ENCODE measurements at places on chromosomes 5 and 9.

GRCh38 chr9:134068744-134069479 is 1.1 kb upstream of the BRD3 start:
- peak overlapping the region; percentile 78 for H3K4me3 ChIP-seq
- DNase-seq = no peak
- H3K36me3 ChIP-seq = no peaks in the 10 kb centered on the region
- H3K4me1 ChIP-seq = peaks cover 21% of the 10 kb centered on the region

DNA sequence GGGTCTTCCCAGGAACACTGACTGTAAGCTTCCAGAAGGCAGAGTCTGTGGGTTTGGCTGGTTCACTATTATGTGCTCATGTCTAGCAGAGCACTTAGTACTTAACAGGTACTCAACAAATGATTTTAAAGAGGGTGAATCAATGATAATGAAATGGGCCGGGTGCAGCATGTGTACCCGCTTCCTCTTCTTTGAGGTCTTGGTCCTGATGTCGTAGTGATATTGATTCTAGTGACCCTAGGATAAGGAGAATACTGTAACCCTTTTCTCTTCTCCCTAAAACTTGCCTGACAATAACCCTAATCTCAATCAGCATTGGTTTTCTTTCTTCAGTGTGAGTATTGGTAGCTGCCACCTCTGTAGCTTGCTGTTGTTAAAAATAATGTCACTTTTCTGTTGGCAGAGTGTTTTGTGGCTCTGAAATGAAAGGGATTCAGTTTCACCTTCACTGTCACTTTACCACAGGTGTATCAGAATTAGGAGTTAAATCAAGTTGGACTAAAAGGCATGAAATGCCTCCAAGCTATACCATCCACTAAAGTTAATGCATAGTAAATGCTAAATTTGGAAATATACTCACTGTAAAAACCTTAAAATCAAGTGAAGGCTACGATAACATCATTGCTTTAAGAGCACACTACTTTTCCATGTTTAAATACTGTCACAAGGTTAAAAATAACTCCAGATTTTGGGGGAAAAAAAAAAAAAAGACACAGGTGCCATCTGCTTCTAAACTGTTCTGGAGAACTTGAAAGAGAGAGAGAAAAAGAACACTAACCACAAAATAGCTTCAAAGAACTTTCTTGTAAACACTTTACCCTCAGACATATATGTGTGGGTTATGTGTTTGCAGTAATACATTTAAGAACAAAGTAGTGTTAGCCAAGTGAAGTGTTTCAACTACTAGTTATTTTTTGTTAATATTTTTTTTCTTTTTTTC is 6.0 kb downstream of the CAMK4 start:
- DNase-seq = no peak
- no peaks in the 10 kb centered on the region for H3K27me3 ChIP-seq
- H3K27ac ChIP-seq = peak overlapping the region; percentile 96
- H3K36me3 ChIP-seq = peaks cover 41% of the 10 kb centered on the region
- H3K4me3 ChIP-seq = peak overlapping the region; percentile 78

DNA sequence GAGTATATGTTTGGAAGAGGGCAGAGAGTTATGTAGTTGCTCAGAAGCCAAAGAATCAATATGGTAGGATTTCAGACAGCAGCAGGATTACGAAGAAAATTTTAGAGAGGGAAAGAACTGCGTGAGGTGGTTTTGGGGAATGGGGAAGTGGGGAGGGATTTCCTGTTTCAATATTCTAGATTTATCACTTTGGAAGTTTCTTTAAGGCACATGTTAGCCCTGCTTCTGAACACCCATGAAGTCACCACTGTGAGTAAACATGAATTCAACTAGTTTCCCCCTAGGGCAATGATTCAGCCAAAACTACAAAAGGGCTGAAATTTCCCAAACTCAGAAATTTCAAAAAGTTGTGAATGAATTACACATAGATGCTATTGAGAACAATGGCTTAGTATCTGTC is 132.2 kb downstream of the EBF1 start:
- H3K4me1 ChIP-seq = no peaks in the 10 kb centered on the region
- no peaks in the 10 kb centered on the region for H3K36me3 ChIP-seq
- no peak overlapping the region for H3K27ac ChIP-seq
- no peak for DNase-seq
- H3K27me3 ChIP-seq = peaks cover 12% of the 10 kb centered on the region

- no peaks in the 10 kb centered on the region for H3K4me1 ChIP-seq
- no peaks in the 10 kb centered on the region for H3K36me3 ChIP-seq
- no peak overlapping the region for H3K27ac ChIP-seq
- H3K27me3 ChIP-seq = no peaks in the 10 kb centered on the region
These were observed 237.9 kb downstream of the ISL1 start for GRCh38 chr5:51621156-51621555.

DNA sequence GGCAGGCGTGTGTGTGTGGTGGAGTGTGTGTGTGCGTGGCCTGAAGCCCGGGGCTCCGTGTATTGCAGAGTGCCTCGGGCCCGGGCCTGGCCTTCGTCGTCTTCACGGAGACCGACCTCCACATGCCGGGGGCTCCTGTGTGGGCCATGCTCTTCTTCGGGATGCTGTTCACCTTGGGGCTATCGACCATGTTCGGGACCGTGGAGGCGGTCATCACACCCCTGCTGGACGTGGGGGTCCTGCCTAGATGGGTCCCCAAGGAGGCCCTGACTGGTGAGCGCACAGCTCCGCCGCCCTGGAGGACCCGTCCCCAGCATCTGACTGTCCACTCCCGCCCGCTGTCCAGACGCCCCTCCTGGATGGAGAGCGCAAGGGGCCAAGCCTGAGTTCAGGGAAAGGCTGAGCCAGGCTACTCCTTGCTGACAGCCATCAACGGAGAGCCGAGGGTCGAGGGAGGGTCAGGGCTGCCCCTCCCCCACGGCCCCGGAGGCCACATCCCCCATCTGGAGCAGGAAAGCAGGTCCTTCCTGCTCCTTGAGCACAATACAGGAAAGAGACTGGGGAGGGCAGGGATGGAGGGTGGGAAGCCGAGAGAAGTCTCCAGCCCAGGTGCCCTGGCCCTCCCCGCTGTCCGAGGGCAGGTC is 18.4 kb downstream of the SLC6A18 start:
- H3K36me3 ChIP-seq = no peaks in the 10 kb centered on the region
- DNase-seq = no peak
- H3K4me3 ChIP-seq = no peak overlapping the region

- H3K4me3 ChIP-seq = no peak overlapping the region
- H3K27ac ChIP-seq = no peak overlapping the region
- no peaks in the 10 kb centered on the region for H3K36me3 ChIP-seq
- no peak for DNase-seq
These were observed 38.4 kb downstream of the PRRX2 start for GRCh38 chr9:129703667-129704355.

DNA sequence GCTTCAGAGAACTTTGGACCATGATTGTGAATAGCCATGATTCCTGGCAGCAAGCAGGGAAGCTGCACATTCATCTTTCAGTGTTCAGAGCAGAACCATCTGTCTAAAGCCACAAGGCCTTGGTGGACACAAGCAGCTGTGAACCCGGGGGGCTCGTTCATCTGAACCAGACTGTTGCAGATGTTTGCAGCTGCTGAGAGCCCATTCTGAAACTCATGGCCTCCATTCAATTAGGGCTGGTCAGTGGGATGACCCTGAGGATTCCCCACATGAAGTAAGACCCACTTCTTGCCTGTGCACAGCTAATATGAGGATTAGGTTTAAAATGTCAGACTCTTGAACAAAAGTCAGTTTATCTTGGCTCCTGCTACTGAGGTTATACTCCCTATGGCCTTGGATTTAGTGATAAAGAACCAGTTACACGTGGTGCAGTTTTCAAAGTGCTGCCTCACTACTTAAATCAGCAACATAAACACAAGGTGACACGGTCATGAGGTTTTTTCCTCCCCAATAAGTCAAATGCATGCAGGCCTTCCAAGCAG is 109.8 kb upstream of the IFNK start:
- no peaks in the 10 kb centered on the region for H3K27me3 ChIP-seq
- DNase-seq = no peak
- no peaks in the 10 kb centered on the region for H3K36me3 ChIP-seq
- no peak overlapping the region for H3K27ac ChIP-seq
- no peaks in the 10 kb centered on the region for H3K4me1 ChIP-seq

DNA sequence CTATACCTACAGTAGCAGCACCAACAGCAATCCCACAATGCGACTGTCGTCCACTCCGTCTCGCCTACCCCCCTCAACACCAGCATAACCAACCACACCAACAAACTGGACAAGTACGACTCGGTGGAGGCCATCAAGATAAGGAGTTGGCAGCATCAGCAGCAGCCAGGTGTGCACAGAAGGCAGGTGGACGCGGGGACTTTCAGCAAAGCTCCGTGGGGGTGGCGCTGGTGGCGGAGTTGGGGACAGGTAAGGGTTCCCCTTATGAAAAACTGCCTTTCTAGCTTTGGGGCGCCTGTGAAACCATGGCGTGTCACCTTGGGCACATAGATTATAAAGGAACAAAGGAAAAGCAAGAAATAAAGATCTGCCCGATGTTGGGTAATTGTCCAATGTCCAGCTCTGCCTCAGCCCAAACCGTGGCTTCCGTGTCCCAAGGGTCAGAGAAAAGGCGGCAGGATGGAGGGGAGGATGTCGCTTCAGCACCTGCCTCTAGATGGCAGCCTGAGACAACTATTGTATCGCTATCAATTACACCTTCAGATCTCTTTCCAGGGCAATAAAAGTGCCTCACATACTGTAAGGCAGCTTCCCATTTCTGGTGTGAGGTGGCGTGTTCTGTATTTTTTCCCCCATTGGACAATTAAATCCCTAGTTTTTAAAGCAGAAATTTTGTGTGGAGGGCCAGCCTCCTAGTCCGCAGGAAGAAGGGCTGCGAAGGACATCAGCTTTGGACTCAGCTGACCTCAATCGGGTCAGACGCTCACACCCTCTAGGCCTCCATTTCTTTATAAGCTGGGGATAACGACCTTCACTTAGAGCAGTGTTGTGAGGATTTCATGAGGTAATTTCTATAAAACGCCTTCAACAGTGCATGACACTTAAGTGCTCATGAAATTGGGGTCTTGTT is 58.8 kb downstream of the MTRR start:
- no peaks in the 10 kb centered on the region for H3K4me1 ChIP-seq
- no peaks in the 10 kb centered on the region for H3K36me3 ChIP-seq
- DNase-seq = peak; percentile 21

- no peak overlapping the region for H3K27ac ChIP-seq
- peaks cover 31% of the 10 kb centered on the region for H3K27me3 ChIP-seq
- no peaks in the 10 kb centered on the region for H3K36me3 ChIP-seq
- no peaks in the 10 kb centered on the region for H3K4me1 ChIP-seq
These were observed 30.4 kb downstream of the GABBR2 start for GRCh38 chr9:98678244-98678842.

DNA sequence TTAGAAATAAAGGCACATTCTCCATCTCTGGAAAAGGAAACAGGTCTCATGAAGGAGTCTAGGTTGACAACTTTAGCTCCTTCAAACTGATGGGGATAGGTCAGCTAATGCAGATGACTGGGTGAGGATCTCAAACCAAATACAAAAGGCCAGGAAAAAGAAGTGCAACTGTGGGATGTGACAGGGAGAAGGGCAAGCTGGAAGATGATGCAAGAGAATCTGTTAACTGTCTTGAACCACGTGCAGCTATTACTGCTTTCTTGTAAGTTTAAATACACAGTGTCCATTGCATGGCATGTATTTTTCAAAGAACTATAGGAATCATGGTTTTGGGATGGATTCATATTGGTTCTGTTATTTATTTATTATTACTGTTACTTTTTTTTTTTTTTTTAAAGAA is 331.8 kb downstream of the NDUFS4 start:
- no peak for DNase-seq
- H3K27me3 ChIP-seq = no peaks in the 10 kb centered on the region
- no peak overlapping the region for H3K4me3 ChIP-seq

DNA sequence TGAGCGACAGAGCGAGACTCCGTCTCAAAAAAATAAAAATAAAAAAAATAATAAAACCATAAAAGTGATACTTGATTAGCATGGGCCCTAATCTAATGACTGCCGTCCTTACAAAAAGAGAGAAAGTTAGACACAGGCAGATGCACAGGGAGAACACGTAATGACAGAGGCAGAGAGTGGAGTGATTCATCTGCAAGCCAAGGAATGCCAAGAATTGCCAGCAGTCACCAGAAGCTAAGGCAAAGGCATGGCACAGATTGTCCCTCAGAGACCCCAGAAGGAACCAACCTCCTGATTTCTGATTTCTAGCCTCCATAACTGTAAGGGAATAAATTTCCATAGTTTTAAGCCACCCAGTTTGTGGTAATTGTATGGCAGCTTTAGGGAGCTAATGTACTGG is 79.6 kb upstream of the FREM1 start:
- peaks cover 18% of the 10 kb centered on the region for H3K27me3 ChIP-seq
- H3K27ac ChIP-seq = no peak overlapping the region
- DNase-seq = no peak
- no peak overlapping the region for H3K4me3 ChIP-seq
- H3K36me3 ChIP-seq = no peaks in the 10 kb centered on the region

DNA sequence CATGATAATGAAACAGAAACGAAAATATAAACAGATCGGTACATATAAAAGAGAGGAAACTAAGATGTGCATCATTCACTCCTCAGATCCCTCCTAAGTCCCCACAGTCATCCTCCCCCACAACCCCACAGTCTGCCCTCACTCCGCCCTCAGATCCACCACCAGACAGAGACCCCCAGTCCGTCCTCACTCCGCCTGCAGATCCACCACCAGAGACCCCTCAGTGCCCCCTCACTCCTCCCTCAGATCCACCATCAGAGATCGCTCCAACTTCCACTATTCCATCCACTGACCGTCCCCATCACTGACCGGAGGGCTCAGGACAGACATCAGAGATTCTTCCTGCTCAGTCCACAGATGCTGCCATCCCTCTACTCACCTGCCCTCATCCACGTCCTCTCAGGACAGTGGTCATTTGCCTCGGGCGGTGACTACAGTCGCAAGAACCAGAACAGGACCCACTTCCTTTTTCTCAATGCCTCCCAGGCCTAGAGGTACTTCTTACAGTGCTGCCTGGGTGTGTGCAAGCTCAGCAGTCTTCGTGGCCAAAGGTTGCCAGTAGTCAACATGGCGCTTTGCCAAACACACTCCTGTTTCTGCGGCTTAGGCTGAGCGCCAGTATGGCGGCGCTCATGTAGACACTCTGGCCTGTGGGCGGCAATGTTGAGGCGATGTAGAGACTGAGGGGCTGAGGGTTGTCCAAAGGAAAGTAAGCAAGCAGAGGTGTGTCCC is 8.3 kb upstream of the SPATA31C1 start:
- no peaks in the 10 kb centered on the region for H3K4me1 ChIP-seq
- H3K27me3 ChIP-seq = peaks cover 10% of the 10 kb centered on the region
- H3K27ac ChIP-seq = no peak overlapping the region
- no peak for DNase-seq
- H3K4me3 ChIP-seq = no peak overlapping the region

DNA sequence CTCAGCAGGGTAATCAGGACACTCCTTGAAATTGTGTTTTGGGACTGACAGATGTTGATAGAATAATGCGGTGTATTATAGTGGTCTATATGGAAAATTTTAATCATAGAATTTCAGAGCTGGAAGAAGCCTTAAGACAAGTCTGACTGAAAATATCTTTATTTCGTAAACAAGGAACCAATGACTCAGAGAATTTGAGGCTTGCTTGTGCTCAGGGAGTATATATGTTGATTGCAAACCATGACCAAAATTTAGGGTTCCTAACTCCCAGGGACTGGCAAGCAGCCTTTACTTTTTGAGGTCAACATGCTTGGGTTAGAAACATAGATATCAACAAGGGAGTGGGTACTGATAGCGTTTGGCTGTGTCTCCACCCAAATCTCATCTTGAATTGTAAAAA is 287.2 kb downstream of the CD180 start:
- H3K36me3 ChIP-seq = no peaks in the 10 kb centered on the region
- no peak overlapping the region for H3K27ac ChIP-seq
- H3K4me3 ChIP-seq = no peak overlapping the region
- DNase-seq = no peak
- no peaks in the 10 kb centered on the region for H3K27me3 ChIP-seq
